Activated CD4-positive, alpha-beta memory T cell treated with anti-CD3 and anti-CD28 coated beads for 36 hours (primary cell): ENCODE measurements at places on chromosomes 4 and X. TPM values are rescaled to one million over a fixed set of nuclear protein-coding genes. Genes with fewer than 3 reads are reported as not detected.

The AFP gene
- total RNA-seq = not detected

The ACSL1 gene
- 22.0 TPM for total RNA-seq

The HSD17B13 gene
- total RNA-seq = not detected

The VCX gene
- not detected for total RNA-seq

The SYN1 gene
- total RNA-seq = 0.83 TPM

The RNF212 gene
- total RNA-seq = 1.4 TPM

The ZCCHC18 gene
- total RNA-seq = 0.36 TPM

The PCGF3 gene
- total RNA-seq = 27.8 TPM

The ART3 gene
- 0.36 TPM for total RNA-seq

The RNF128 gene
- total RNA-seq = not detected

The TXK gene
- total RNA-seq = 18.4 TPM

The SYP gene
- 5.3 TPM for total RNA-seq

The IL13RA1 gene
- total RNA-seq = 1.5 TPM

DNA sequence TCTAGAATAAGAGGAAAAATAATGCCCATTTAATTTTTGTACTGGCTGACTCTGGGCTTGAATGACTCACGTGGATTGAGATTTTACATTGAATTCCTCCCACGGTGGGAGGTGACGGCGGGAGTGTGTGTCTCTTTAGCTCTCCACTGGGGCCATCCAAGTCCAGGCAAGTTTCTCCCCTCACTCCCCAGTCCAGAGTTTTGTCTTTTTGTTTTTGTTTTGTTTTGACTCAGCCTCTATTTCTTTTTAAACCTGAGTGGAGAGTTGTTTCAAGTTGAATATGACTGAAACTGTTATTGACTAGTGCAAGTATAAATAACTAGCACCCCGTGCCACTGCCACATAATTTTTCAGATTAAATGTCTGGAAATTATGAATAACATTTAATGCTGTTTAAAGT, 13.6 kb downstream of the CHST7 start:
- H3K27ac ChIP-seq = peak overlapping the region; percentile 75
- peak overlapping the region; percentile 37 for H3K4me3 ChIP-seq
- H3K36me3 ChIP-seq = no peaks in the 10 kb centered on the region
- H3K27me3 ChIP-seq = no peaks in the 10 kb centered on the region

GRCh38 chr4:133493776-133494175, 344.7 kb downstream of the PCDH10 start:
- no peak for DNase-seq
- no peaks in the 10 kb centered on the region for H3K36me3 ChIP-seq
- H3K27me3 ChIP-seq = no peaks in the 10 kb centered on the region
- no peak overlapping the region for H3K4me3 ChIP-seq
- no peaks in the 10 kb centered on the region for H3K4me1 ChIP-seq

DNA sequence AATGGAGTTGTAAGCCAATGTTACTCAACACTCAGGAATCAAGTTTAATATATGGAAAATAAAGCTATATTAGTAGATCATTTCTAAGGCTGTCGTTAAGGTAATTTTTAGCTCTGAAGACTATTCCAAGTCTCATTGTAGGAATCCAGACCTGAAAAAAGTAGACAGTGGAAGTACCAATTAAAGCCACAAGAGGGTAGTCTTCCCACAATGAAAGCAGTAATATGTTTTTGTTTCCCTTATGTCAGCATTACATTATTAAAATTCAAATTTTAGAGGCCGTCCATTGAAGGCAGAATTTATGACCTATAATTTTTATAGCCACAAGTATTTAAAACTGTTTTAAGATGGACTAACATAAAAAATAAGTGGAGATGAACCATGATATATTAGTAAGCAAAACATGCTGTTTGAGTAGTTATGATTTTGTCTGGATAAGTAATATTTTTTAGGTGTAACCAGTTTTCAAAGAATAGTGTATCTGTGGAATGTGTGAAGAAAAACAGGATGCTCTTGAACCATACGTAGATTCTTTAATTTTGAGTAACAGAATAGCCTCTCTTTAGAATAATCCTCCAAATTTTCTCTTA, 372.6 kb upstream of the TECRL start:
- DNase-seq = no peak
- no peaks in the 10 kb centered on the region for H3K4me1 ChIP-seq
- no peaks in the 10 kb centered on the region for H3K27me3 ChIP-seq
- H3K27ac ChIP-seq = no peak overlapping the region
- no peak overlapping the region for H3K4me3 ChIP-seq

GRCh38 chr4:23060776-23061175, 368.0 kb downstream of the GBA3 start:
- H3K4me1 ChIP-seq = no peaks in the 10 kb centered on the region
- H3K4me3 ChIP-seq = no peak overlapping the region

- H3K27me3 ChIP-seq = no peaks in the 10 kb centered on the region
- peaks cover 36% of the 10 kb centered on the region for H3K36me3 ChIP-seq
- peaks cover 36% of the 10 kb centered on the region for H3K4me1 ChIP-seq
- peak overlapping the region; percentile 88 for H3K4me3 ChIP-seq
- peak overlapping the region; percentile 75 for H3K27ac ChIP-seq
- no peak for DNase-seq
Measured at GRCh38 chr4:55397520-55398321, 2.0 kb downstream of the TMEM165 start.

DNA sequence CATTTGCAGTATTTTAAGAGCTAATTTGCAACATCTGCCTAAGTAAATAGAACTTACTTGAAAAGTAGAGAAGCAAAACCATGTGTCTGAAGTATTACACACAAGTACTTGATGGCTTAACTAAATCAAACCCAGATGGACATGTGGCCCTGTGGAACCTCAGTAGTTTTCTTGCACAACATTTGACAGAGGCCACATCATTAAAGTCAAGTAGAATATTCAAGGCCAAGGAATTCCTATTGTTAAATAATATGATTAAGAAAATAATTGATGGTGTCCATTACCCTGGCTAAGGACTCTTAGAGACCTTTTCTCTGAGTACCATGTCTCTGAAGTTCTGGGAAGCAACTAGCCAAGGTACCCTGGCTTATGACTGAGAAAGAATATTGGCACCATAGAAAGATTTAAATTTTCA, 135.4 kb upstream of the OTUD4 start:
- H3K27ac ChIP-seq = no peak overlapping the region
- peaks cover 13% of the 10 kb centered on the region for H3K27me3 ChIP-seq
- no peak for DNase-seq
- no peaks in the 10 kb centered on the region for H3K4me1 ChIP-seq
- H3K4me3 ChIP-seq = no peak overlapping the region

- no peak overlapping the region for H3K27ac ChIP-seq
- H3K36me3 ChIP-seq = no peaks in the 10 kb centered on the region
- no peaks in the 10 kb centered on the region for H3K4me1 ChIP-seq
- DNase-seq = no peak
- no peak overlapping the region for H3K4me3 ChIP-seq
- H3K27me3 ChIP-seq = peaks cover 7% of the 10 kb centered on the region
Measured at GRCh38 chr4:5188130-5188529, 136.8 kb downstream of the STK32B start.

- H3K27ac ChIP-seq = no peak overlapping the region
- H3K4me3 ChIP-seq = no peak overlapping the region
- no peak for DNase-seq
- no peaks in the 10 kb centered on the region for H3K4me1 ChIP-seq
Measured at GRCh38 chr4:36042122-36042970, 202.0 kb downstream of the ARAP2 start.

DNA sequence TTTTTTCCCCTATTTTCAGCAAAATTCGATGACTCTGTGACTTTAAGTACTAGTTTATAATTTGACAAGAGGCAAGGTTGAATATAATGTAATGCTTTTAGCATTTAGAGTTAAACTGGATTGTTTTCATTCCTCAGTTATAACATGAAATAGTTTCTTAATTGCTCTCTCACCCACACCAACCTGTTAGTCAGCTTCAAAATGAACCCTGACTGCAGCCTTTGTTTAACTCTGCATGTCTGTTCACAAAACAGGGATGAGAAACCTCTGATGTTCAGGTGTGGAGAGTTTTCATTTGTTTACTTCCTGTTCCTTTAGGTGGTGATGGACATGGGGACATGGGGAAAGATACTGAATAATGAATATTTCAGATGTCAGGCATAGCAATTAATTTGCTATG, 49.9 kb upstream of the MND1 start:
- H3K27ac ChIP-seq = no peak overlapping the region
- no peak for DNase-seq
- no peaks in the 10 kb centered on the region for H3K4me1 ChIP-seq
- H3K4me3 ChIP-seq = no peak overlapping the region
- H3K27me3 ChIP-seq = no peaks in the 10 kb centered on the region

GRCh38 chr4:13367244-13367643, 116.9 kb downstream of the RAB28 start:
- no peak for DNase-seq
- H3K36me3 ChIP-seq = peaks cover 18% of the 10 kb centered on the region
- H3K4me3 ChIP-seq = no peak overlapping the region
- H3K27ac ChIP-seq = no peak overlapping the region
- no peaks in the 10 kb centered on the region for H3K4me1 ChIP-seq

GRCh38 chrX:84078991-84079390, 109.0 kb downstream of the RPS6KA6 start:
- no peak for DNase-seq
- H3K4me1 ChIP-seq = no peaks in the 10 kb centered on the region
- H3K36me3 ChIP-seq = no peaks in the 10 kb centered on the region
- no peak overlapping the region for H3K27ac ChIP-seq

GRCh38 chr4:15065516-15065915, 63.2 kb downstream of the CPEB2 start:
- no peak overlapping the region for H3K4me3 ChIP-seq
- H3K36me3 ChIP-seq = peaks cover 22% of the 10 kb centered on the region
- no peaks in the 10 kb centered on the region for H3K4me1 ChIP-seq
- H3K27ac ChIP-seq = no peak overlapping the region

GRCh38 chr4:182179105-182179504, 64.1 kb upstream of the TENM3 start:
- no peak overlapping the region for H3K27ac ChIP-seq
- no peak overlapping the region for H3K4me3 ChIP-seq
- no peak for DNase-seq
- peaks cover 1% of the 10 kb centered on the region for H3K27me3 ChIP-seq
- H3K36me3 ChIP-seq = no peaks in the 10 kb centered on the region

GRCh38 chr4:149708513-149709130, 107.0 kb downstream of the IQCM start:
- H3K27me3 ChIP-seq = no peaks in the 10 kb centered on the region
- no peak overlapping the region for H3K4me3 ChIP-seq
- no peaks in the 10 kb centered on the region for H3K36me3 ChIP-seq
- H3K4me1 ChIP-seq = no peaks in the 10 kb centered on the region

DNA sequence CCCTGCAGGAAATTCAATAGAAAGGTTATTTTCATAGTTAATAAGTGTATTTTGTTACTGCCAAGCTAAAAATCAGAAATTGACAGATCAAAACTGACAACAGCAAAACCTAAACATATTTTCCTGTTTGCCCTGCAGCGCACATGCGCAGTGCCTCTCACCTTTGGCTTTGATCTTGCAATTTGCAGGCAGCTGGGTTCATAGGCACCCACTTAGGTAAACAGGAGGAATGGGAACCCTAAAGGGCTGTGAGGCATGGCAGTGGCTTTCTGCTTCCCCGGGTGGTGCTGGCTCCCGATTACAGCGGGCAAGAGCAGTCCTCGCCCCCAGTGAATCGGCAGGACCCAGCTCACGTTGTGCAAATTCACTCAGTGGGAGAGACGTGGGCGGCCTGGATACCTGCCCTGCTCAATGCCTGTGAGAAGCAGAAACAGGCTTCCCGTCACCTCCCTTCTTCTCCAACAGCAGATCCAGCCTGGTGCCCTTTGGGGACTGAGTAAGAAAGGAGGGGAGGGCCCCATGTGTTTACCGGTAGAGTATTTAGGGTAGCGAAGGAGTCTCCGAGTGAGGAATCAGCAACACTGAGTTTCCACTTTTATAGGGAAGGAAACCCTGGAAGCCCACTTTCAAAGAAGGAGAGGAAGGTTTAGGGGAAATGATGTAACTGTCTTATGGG, 25.7 kb downstream of the CCKAR start:
- no peaks in the 10 kb centered on the region for H3K4me1 ChIP-seq
- no peaks in the 10 kb centered on the region for H3K36me3 ChIP-seq
- H3K4me3 ChIP-seq = no peak overlapping the region
- no peak for DNase-seq

GRCh38 chrX:67100031-67100884, 443.6 kb upstream of the AR start:
- no peaks in the 10 kb centered on the region for H3K36me3 ChIP-seq
- DNase-seq = no peak
- H3K4me3 ChIP-seq = no peak overlapping the region
- no peaks in the 10 kb centered on the region for H3K4me1 ChIP-seq

DNA sequence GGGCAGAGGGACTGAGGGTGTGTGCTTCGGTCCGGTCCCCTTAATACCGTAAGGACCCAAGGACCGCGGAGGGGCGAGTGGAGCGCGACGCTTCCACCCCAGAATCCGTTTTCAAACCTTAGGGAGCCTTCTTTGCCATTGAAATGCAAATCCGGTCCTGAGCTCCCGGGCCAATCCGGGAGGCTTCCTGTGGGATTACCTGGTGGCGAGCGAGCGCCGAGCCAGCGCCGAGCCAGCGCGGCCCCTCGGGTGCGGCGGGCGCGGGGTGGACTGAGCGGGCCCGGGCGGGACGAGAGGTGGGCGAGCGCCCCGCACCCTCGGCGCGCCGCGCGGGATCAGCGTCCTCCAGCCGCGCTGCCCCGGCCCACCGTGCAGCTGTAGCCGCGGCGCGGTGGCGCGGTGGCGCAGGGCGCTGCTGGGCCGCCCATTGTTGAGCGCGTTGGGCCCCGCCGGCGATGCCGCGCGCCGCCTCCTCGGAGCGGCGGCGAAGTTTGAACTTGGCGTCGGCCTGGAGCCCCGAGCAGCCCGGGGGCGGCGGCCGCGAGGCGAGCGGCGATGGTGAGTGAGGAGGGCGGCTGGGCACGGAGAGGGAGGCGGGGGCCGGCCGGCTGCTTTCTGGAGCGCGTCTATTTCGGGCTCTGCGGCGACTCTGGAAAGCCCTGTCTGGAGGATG, 208.7 kb downstream of the SOWAHB start:
- H3K36me3 ChIP-seq = no peaks in the 10 kb centered on the region
- H3K27me3 ChIP-seq = peaks cover 62% of the 10 kb centered on the region
- H3K27ac ChIP-seq = no peak overlapping the region
- H3K4me1 ChIP-seq = peaks cover 15% of the 10 kb centered on the region
- peak overlapping the region; percentile 26 for H3K4me3 ChIP-seq
- peak; percentile 28 for DNase-seq

DNA sequence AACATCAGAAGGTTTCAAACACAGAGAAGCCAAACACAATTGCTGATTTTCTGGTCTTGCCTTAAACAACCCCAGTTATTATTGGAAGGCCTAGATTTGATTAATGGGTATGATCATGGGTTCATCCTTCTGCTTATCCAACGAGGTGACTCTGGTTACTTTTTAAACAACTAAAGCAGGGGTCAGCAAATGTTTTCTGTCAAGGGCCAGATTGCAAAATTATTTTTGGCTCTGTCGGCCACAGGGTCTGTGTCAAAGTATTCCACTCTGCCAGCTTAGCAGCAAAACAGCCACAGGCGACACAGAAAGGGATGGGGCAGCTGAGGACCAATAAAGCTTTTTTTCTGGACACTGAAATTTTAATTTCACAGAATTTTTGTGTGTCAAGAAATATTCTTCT, 249.1 kb upstream of the STS start:
- H3K4me3 ChIP-seq = no peak overlapping the region
- no peak overlapping the region for H3K27ac ChIP-seq
- H3K36me3 ChIP-seq = no peaks in the 10 kb centered on the region
- DNase-seq = no peak
- no peaks in the 10 kb centered on the region for H3K27me3 ChIP-seq
- no peaks in the 10 kb centered on the region for H3K4me1 ChIP-seq

GRCh38 chr4:26296021-26296420, 24.8 kb upstream of the RBPJ start:
- DNase-seq = no peak
- no peaks in the 10 kb centered on the region for H3K27me3 ChIP-seq
- H3K36me3 ChIP-seq = no peaks in the 10 kb centered on the region
- peaks cover 28% of the 10 kb centered on the region for H3K4me1 ChIP-seq
- H3K4me3 ChIP-seq = no peak overlapping the region
